Right renal cortex interstitium (tissue), 3 donors: ENCODE measurements at places on chromosomes 12 and 14. TPM values are rescaled to one million over a fixed set of nuclear protein-coding genes. Genes with fewer than 3 reads are reported as not detected.

DNA sequence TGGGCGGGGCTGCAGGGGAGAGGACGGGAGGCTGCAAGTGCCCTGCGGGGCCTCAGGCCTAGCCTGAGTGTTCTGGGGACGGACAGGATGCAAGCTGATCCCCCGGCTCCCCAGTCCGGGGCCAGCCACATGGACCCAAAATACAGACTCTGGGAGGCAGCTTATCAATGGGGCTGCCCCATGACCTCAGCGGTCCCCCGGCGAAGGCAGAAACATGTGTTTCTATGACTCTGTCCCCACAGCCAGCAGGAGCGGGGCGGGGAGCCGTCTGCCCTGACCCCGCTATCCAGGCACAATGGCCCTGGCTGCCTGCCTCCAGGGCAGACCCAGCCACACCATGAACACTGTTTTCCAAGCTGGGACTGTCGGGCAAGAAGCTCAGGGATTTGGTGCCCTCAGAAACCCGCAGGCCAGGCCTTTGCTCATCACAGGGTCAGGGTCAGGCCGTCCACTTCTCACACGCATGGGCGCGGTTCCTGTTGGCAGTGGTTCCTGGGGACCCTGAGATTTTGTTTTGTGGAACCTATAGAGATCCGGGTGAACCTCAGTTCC, 75.0 kb downstream of the RFLNA start:
- DNase-seq: no peak

DNA sequence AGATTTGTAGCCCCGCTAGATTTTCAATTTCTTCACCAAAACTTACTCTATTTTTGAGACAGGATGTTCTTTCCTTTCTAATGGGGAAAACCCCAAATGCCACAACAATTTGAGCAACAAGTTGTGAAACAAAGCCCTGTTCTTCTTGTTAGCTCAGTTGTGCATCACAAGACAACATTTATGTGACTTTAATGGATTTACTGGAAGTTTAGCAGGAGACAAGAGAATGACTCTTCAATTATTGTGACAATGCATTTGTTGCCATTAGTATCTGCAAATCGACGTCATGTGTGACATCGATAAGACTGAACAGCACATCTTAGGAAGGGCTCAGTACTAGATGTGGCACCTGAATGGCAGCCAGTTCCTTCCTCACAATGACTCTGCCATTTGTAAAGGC, 1028.9 kb upstream of the TMEM132C start:
- no peak for DNase-seq

DNA sequence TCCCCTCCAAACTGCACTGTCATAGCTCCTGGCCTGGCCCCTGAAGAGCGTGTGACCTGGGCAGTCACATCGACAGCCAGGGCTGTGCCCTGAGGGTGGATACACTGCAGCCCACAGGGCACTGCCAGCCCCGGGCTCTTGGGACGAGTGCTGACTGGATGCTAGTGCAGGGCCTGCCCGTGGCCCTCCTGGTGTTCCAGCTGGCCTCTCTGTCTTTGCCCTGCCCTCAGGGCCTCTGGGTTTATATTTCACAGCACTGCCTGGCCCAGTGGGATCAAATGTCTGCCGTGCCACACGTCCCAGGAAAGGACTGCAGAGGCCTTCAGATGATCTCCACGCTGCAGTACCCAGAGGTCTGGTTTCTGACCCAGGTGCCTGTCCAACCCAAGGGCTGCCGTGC, 10.1 kb upstream of the CCDC197 start:
- no peak for DNase-seq

DNA sequence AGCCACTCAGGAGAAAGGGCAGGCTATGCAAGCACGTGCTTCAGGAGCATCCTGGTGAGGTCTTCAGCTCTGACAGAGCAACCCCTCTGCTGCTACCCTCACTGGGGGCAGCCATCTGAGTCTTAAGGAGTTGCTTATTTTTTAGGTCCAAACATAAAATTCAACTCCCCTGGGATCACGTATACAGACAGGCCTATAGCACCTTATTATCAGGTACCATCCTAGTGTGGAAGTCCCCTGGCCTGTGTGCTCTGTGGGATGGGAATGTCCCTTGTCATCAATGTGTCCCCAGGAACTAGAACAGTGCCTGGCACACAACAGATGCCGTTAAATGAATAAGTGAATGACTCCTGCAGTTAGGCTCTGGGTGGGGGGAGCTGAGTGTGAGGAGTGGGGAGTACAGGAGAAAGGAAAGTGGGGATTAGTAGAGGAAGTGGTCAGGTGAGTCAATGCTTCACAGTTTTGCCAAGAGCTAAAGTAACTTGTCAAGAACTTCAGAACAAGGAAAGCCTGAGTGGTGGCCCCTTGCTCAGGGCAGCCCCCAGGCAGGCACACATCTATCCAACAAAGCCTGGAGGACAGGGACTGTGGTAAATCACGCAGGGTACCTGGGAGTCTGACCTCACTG, 33.5 kb downstream of the DAD1 start:
- DNase-seq: no peak

DNA sequence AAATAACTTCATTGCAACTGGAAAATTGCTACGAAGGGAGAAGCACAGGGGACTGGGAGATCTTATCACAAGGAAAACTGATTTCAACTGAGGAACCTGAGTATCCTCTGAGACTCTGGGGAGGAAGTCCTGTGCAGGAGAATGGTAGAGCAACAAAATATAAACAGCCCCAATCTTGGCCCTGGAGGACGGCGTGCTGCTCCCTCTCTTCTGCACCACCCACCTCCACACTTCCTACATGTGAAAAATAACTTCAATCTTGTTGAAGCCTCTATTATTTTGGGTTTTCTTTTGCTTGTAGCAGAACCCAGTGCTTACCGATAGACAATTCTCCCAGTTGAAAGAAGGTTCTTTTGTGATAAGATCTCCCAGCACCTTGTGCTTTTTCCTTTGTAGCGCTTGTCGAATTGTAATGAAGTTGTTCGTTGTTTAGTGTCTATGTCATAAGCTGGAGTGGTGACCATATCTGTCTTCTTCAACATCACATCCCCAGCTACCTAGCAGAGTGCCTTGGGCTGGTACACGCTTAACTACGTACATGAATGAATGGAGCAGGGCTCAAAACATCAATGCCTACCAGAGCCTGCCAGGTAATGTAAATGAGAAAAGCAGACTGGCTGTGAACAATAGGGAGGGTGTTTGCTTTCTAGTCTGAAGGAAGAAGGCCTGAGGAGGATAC, 2.8 kb upstream of the CD4 start:
- no peak for DNase-seq

DNA sequence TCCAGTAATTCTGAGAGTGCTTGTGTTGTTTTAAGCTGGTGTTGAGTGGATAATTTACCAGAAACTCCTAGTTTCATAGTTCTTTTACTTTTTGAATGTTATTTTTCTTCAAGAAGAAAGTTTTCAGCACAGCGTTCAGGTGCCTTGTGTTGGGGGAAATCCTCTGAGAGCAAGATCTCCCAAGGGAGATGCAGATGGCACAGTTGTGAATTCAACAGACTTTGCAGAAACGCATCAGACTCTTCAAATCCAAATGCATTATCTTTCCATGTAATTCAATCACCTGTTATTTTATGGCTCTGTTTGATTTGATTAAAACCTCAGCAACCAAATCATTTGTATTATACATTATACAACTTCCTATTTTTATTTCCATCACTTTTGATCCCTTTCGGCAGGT, 439.9 kb downstream of the EGLN3 start:
- no peak for DNase-seq

DNA sequence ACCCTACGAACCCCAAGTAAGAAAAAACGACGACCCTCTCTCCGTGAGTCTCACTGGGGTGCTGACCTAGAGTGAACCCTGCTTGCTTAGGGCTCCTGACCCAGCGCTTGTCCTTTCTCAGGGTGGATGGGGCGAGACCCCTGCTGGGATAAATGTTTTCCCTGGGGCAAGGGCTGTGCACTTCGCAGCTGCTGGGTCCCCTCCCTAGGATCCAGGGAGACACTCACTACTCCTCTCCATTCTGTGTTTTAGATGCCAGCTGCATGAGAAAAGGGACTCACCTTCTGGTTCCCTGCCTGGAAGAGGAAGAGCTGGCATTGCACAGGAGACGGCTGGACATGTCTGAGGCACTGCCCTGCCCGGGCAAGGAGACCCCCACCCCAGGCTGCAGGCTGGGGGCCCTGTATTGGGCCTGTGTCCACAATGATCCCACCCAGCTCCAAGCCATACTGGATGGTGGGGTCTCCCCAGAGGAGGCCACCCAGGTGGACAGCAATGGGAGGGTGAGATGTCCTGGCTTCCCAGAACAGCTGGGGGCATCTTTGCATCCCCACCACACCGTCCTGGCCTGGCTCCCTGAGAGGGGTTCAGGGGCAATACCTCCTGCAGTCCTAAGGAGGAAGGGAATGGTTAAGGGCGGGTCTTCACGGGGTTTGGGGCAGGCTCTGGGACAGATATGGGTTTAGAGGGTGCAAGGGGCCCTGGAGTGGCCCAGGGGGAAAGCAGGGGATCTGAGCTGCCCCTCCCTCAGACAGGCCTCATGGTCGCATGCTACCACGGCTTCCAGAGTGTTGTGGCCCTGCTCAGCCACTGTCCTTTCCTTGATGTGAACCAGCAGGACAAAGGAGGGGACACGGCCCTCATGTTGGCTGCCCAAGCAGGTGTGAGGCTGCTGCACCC, 663 bp downstream of the ANKRD33 start:
- DNase-seq: no peak

DNA sequence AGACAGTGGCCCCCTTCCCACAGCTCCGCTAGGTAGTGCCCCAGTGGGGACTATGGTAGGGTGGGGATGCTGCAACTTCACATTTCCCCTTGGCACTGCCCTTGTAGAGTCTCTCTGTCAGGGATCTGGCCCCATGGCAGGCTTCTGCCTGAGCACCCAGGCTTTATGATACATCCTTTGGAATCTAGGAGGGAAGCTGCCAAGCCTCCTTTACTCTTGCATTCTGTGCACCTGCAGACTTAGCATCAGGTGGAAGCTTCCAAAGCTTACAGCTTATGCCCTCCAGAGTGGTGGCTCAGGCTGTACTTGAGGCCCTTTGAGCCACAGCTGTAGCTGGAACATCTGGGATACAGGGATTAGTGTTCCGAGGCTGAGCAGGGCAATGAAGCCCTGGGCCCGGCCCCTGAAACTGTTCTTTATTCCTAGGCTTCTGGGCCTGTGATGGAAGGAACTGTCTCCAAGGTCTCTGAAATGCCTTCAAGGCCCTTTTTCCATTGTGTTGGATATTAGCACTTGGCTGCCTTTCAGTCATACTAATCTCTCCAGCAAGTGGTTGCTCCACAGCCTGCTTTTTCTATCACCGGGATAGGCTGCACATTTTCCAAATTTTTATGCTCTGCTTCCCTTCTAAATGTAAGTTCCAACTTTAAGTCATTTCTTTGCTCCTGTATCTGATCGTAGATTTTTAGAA, 22.2 kb upstream of the OR6J1 start:
- no peak for DNase-seq

GRCh38 chr14:101357559-101358319, 203.6 kb upstream of the DIO3 start:
- no peak for DNase-seq

DNA sequence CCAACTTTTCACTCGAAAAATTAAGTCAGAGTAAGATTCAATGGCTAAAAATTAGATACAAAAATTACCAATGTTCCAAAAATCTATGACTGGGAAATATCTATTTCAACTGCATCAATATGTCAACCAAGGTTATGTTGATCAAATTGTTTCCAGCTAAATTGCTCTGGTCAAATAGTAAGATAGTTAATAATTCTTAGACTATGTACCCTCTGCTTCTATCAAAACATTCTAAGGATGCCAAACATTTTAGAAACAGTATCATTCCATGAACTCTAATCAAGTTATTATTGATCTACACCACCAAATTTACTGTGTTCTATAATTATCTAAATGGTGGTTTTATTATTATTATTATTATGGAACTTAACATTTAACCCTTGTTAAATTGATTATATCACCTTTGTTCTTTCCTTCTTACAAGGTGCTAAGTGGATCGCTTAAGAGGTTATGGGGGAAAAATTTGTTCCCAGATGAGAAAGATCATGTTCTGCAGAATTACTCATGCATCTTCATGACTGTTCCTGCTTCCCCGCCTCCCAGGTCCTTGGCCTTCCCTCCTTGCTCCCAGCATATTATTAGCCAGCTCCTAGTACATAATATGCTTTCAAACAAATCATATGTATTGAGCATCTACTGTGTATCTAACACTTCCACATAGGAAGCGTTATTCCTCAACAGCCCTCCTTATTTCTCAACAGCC, 240.5 kb upstream of the KRR1 start:
- DNase-seq: no peak

DNA sequence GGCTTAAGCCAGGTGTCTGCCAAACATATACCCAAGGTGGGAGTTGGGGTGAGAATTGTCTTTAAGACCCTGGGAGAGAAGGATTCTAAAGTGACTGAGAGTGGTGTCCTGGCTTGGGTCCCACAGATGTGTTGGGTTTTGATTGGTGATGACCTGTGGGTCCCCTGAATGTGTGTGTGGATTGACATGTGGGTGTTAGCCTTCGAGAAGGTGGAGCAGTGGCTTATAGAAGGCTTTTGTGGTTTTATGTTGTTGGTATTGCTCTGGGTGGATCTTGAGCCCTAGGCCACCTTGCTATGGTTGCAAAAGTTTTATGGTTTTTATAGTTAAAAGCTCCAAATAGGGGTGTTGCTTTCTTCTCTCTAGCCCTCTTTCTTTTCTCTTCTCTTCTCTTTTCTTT, 29.7 kb downstream of the PLEKHG3 start:
- DNase-seq: no peak

DNA sequence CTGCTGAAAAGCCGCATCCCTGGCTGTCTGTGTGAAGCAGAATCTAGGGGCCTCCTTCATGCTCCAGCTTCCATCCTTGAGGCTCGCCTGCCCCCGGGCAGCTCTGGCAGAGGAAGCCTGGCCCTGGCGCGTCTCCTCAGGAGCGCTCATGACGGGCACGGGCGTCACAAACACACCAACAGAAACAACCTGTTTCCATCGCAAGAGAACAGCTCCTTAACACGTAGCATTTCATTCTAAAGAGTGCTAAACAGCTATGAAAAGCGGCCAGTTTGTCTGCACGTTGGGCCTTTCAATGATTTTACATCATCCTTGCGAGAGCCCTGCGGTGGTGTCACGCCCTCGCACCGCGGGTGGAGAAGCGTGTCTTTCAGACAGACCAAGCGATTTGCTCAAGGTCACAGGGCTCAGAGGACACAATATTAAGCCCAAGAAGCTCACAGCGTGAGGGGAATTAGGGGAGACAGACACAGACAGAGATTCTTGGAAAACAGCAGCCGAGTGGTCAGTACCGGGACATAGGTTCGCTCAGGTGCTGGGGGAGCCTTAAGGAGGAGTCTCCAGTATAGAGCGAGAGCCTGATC, 4.9 kb downstream of the ADGRD1 start:
- no peak for DNase-seq

DNA sequence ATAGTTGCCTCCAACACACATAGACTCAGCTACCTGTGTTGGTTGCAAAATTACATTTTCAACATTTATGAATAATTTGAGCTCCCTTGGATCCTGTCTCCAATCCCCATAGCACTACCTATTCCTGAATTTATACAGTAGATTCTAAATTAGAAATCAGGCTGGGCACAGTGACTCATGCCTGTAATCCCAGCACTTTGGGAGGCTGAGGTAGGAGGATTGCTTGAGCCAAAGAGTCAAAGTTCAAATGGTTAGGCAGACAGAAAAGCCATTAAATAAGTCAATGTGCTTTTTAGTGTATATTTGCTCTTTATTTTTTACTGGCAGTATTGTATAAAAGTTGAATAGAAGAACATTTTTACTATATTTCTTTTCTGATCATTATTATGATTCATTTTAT, 24.9 kb upstream of the C2CD5 start:
- DNase-seq: no peak

The ART4 gene
- 0.32 TPM for polyA plus RNA-seq

The KRT6C gene
- polyA plus RNA-seq: not detected

The CCDC175 gene
- polyA plus RNA-seq: 1.3 TPM
